ENCODE measurements at places on chromosomes 7 and 10.

GRCh38 chr10:101297901-101298486, 56.0 kb upstream of the BTRC start:
- peak; percentile 5 for DNase-seq

DNA sequence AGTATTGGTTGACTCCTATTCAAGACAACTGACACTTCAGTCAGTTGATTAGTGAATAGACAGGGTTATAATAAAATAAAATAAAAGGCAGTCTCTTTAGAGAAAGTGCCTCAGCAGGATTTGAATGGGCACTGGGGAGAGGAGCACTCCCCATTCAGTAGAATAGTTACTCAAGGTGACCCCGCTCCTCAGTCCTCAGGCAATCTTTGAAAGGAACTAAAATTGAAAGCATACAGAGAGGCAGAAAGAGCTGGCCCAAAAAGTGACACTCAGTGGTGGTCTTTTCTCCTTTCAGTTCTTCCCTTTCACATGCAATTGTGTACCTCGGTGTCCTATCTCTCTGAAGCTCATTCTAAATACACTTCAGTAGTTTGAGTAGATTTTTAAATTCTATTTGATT, 47.4 kb upstream of the MACC1 start:
- no peak for DNase-seq

GRCh38 chr7:74092321-74092963, 8.8 kb downstream of the LIMK1 start:
- no peak for DNase-seq

GRCh38 chr10:35903021-35903420, 260.9 kb upstream of the FZD8 start:
- DNase-seq, result no peak
